ENCODE measurements at places on chromosomes 2 and 18.
A peak's percentile ranks its signal among the peaks of the same experiment; 100 is the strongest.

DNA sequence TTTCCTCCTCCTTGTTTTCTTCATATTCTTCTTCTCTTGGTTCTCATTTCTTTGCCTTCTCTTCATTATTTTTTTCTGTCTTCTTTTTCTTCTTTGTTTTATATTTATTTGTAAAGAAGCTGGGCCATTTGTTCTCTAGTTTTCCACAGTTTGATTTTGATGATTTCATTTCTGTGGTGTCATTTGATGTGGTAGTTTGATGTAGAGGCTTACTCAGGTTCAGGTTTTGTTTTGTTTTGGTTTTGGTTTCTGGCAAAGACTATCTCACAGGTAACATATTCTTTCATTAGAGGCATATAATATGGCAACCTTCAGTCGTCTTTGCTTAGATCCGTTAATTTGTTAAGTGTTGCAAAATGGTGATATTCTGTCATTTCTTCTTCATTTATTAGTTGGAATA is 75.3 kb downstream of the BABAM2 start:
- no peak for DNase-seq

DNA sequence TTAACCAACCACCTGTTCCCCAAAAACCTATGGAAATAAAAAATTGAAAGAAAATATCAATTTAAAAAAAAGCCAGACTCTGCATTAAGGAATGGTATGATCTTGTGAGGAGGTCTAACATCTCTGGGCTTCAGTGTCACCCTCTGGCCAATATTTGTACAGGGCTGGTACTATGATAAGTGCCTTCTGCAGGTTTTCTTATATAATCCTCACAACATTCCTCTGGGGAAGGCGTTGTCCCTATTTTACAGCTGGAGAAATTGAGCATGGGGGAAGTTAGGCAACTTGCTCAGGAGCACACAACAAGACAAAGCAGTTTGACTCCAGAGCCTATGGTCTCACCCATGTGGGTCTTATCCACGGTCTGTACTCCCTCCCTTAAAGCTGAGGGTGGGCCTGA is 86.0 kb downstream of the ZBTB7C start:
- no peak for DNase-seq

GRCh38 chr2:70557171-70557838 is 3.7 kb upstream of the TGFA start:
- DNase-seq = no peak

- DNase-seq = no peak
Observed at GRCh38 chr2:121480826-121481225, 49.9 kb upstream of the RNU4ATAC start.

- DNase-seq = no peak
Observed at GRCh38 chr2:56086336-56086735, 97.5 kb upstream of the CCDC85A start.

- DNase-seq = no peak
Observed at GRCh38 chr2:19876751-19877150, 25.0 kb downstream of the TTC32 start.

DNA sequence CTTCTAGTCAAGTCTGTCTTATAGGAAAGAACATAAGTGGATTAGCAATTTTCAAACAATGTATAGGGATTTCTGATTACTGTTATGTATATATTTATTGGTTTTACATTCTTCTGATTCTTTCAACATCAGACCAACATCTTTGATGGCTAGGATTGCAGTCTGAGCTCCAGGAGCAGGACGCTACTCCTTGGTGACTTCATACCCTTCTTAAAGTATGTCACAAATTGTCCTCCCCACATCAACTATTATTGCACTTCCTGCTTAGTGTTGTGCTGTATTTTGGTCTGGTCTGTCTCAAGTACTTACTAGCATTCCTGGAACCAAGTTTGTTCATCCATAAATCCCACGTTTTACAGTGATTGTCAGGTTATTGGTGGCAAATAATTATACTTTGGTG is 49.0 kb downstream of the MAP2 start:
- DNase-seq = no peak

- no peak for DNase-seq
Observed at GRCh38 chr2:113179446-113180045, 5.8 kb downstream of the PSD4 start.

GRCh38 chr2:141697035-141697434 is 433.8 kb downstream of the LRP1B start:
- no peak for DNase-seq

- no peak for DNase-seq
Observed at GRCh38 chr2:100482741-100483140, 12.5 kb downstream of the NMS start.

GRCh38 chr2:96801005-96801785 is 14.9 kb upstream of the CNNM3 start:
- DNase-seq = peak; percentile 49

GRCh38 chr2:42118754-42119569 is 50.2 kb upstream of the EML4 start:
- no peak for DNase-seq

- no peak for DNase-seq
Observed at GRCh38 chr2:214775971-214776370, 33.5 kb downstream of the BARD1 start.

DNA sequence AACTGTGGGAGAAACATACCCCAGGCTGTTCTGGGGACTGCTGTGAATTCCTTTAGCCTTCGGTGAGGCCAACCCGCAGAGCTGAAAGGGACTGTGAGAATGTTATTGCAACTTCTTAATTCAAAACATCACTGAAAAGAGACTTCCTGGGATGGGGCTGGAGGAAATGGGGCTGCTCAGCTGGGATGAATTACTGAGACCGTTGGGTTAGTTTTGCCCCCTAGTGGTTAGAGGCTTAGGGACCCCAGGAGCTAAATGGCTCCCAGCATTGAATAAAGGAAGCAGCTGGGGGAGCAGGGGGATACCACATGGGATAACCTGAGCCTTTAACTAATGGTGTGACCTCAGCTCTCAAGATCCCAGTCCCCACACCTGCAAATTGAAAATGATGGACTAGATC is 941.1 kb upstream of the FANCL start:
- DNase-seq = no peak

GRCh38 chr2:141522048-141522447 is 608.8 kb downstream of the LRP1B start:
- no peak for DNase-seq

DNA sequence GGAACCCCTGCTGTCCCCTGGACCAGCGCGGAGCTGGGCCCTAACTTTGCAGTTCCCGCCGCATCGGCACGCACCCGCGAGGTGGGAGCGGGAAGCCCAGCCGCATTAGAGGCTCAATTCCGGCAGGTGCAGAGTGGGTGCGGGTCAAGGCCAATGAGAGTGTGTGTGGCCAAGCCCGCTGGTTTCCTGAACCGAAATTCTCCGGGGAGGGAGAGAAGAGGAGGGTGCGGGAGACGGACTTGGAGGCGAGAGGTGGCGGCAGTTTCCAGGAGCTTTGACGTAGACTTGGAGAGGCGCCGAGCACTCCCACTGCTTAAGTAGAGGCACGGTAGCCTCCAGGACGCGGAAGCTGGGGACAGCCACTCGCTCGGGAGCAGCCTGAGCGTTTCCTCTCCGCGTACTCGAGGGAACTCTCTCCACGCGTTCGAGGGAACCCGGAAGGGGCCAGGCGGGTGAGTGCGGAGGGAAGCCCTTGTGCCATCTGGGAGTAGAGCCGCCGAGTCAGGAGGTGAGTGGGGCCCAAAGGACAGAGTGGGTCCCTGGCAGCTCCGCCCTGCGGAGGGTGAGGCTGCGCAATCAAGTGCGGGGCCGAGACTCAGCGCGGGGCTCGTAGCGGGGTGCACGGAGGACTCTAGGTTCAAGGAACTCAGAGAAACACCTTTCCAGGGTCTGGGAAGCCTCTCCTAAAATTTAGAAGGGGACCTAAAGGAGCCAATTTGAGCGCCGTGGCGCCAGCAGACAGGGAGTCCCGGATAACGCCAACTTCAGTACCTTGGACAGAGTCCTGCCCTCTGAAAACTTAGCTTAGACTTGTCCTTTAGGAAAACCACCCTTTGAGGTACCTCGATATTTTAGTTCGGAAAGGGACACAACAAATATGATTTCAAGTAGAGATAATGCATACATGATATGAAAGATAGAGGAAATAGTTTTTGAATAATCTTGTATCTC is at the start of gene FAM237A:
Gene FAM237A (plus strand): TSS at position 413 of the 951 bp plus-strand sequence. CDS start 1,750 bp downstream, outside the sequence.
- no peak for DNase-seq

- DNase-seq = no peak
Observed at GRCh38 chr18:25230658-25231326, 121.2 kb downstream of the ZNF521 start.

DNA sequence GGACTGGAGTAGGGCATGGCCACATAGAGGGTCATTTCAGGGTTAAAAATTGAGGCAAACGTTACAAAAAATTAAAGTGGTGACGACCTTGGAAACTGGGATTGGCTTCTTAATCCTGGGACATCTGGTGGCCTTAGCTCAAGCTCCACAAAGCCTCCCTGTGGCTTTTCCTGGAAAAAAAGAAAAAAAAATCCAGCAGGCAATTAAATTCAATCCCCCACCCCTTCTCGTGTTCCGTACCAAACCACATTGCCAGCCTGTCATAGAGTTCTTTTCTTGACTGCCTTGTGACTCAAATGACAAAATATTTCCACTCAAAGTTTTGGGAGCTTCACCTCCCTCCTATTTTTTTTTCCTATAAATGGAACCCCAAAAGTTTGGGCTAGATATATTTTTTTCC is 195.6 kb downstream of the HRH4 start:
- DNase-seq = no peak

- no peak for DNase-seq
Observed at GRCh38 chr2:179932786-179933185, 71.4 kb upstream of the ZNF385B start.

DNA sequence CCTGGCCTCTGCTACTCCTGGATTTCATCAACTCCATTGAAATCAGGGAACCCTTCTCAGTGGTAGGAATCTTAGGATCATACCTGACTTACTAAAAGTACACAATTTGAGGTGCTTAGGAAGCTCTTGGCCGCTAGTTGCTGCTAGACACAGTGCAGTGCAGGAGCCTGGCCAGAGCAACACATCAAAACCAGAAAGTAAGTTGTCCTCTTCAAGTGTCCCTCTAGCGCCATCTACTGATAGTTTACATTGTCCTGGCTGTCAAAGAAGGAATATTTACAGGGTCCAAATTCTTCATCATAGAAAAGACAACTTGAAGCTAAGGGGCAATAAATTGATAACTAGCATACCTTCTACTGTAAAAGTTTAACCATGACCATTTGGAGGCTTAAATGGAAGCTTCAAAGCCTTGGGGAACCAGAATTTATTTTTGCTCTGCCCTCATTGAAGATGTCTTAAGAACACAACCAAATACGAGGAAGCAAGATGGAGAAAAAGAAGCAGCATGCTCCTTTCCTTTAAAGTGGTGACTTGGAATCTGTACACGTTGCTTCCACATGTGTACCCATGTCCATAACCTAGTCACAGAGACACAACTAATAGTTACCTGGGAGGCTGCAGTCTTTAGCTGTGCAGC is 889.1 kb upstream of the GCFC2 start:
- DNase-seq = no peak

DNA sequence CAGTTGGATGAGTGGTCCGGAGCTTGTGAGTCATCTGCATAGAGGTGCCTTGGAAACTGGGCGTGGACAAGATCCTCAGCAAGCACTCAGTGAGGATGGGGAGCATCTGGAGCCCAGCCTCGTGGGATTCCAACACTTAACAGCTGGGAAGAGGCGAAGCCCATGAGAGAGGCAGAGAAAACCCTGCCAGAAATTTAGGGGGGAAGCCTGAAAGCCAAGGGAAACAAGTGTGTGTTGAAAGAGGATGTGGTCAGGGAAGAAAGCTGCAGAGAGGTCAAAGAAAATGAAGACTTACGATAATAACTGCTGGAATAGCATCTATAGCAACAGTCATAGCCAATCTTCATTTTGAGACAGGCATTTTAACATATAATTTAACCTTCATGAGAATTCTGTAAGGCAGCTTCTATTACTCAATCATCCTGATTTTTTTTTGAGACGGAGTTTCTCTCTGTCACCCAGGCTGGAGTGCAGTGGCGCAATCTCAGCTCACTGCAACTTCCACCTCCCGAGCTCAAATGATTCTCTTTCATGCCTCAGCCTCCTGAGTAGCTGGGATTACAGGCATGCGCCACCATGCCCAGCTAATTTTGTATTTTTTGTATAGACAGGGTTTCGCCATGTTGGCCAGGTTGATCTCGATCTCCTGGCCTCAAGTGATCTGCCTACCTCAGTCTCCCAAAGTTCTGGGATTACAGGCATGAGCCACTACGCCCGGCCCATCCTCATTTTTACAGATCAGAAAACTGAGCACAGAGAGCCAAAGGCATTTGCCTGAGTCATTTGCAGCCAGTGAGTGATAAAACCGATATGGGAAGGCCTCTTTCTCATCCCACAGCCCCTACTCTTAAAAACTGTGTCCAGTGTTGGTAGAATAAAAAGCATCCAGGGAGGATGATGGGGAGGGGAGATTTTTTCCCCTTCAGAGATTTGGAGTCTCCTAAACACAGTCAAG is 214.4 kb upstream of the EPAS1 start:
- no peak for DNase-seq

- no peak for DNase-seq
Observed at GRCh38 chr2:227627769-227628168, 10.5 kb downstream of the SCYGR4 start.

- no peak for DNase-seq
Observed at GRCh38 chr2:48207851-48208250, 301.6 kb upstream of the FBXO11 start.

- DNase-seq = no peak
Observed at GRCh38 chr2:60317844-60318243, 235.6 kb downstream of the BCL11A start.

- no peak for DNase-seq
Observed at GRCh38 chr2:234493796-234494195, 3.1 kb downstream of the ARL4C start.

GRCh38 chr18:49207361-49207760 is 253.1 kb downstream of the DYM start:
- no peak for DNase-seq

DNA sequence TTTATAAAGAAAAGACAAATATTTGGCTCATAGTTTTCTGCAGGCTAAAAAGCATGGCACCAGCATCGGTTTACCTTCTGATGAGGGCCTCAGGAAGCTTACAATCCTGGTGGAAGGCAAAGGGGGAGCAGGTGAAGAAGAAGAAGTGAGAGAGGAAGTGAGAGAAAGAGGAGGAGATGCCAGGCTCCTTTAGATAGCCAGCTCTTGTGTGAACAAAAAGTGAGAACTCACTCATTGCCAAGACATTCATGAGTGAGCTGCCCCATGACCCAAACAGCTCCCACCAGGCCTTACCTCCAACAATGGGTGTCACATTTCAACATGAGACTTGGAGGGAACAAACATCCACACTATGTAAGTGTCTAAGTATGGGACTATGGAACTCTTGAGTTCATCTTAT is 14.3 kb downstream of the CCDC150 start:
- DNase-seq = no peak

DNA sequence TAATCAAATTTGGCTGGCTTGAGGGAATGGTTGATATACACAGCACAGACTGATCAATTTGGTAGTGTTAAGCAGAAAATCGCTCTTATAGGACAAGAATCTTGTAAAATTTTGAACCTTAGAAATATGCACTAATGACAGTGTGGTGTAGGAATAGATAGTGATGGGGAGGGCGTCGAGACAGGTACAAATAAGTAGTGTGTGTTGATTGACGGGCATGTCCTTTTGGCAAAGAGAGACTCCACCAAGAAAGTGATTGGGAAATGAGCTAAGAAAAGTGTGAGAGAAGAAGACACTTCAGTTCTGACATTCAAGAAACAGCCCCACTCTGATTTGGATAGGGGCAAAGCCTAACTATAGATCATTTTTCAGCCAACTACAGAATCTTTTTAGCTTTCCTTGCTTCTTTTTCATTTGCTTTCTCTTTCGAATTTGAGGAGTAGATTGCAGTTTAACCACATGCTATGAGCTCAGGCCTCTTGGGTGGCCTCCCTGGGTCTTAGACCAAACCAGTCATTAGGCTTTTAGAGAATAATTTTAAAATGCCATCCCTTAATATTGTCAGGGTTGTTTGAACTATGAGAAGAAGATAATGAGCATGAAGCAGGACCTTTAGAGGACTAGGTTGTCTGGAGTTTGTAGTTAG is 127.1 kb downstream of the CERS6 start:
- DNase-seq = no peak

Data from T follicular helper cell (primary cell).